Stimulated activated CD8-positive, alpha-beta memory T cell treated with anti-CD3 and anti-CD28 coated beads, Interleukin-12 subunit alpha, Interleukin-12 subunit beta, amount 100 ng/mL, for 1 hour (primary cell): ENCODE measurements at places on chromosomes 16 and 17.

GRCh38 chr16:28865001-28865688 is 1.5 kb downstream of the SH2B1 start:
- DNase-seq = no peak

DNA sequence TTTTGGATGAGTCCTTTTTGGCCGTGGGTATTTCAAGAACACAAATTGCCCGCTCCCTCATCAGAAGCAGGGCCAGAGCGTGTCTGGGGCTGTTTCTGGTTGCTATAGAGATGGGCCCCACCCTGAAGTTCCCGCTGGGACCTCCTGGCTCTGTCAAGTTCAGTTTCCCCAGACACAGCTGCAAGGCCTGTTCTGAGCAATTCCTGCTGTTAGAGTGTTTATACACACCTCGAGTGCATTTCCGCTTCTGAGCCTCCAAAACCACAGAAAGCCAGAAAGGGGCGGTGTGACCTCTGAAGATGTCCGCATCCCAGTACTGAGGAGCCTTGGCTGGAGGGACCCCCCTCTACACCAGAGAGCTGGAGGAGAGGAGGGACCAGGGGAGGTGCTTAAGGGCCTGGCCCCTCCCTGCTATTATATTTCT is 9.3 kb upstream of the WBP2 start:
- no peak for DNase-seq

DNA sequence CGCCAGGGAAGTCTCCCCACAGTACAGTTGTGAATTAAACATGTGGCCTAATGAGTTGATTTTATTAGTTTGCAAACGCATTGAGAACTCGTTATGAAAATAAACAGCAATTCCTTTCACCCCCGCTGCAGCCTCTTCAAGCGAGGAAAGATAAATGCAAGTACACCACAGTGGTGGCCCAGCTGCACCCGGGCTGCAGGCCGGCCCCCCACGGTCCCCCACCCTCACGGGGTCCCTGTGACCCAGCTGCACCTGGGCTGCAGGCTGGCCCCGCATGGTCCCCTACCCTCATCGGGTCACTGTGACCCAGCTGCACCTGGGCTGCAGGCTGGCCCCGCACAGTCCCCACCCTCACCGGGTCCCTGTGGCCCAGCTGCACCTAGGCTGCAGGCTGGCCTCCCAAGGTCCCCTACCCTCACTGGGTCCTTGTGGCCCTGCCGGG is 32.2 kb downstream of the SDK2 start:
- no peak for DNase-seq

- DNase-seq = no peak
Measured at GRCh38 chr17:77496831-77497577, 356.2 kb downstream of the SEC14L1 start.

- no peak for DNase-seq
Measured at GRCh38 chr16:49580751-49581303, 207.2 kb downstream of the C16orf78 start.
